ENCODE measurements at places on chromosomes 2 and 18. TPM values are rescaled to one million over a fixed set of nuclear protein-coding genes. Genes with fewer than 3 reads are reported as not detected.

AMMECR1L gene
- 17.4 TPM for total RNA-seq

GNAL gene
- not detected for total RNA-seq

ARHGEF4 gene
- 3.3 TPM for total RNA-seq

HOXD8 gene
- not detected for total RNA-seq

SGO2 gene
- 36.9 TPM for total RNA-seq

PDE11A gene
- total RNA-seq, result 0.10 TPM

- H3K27ac ChIP-seq, result no peak overlapping the region
- H3K4me1 ChIP-seq, result peaks cover 2% of the 10 kb centered on the region
- H3K4me3 ChIP-seq, result no peak overlapping the region
- H3K36me3 ChIP-seq, result peaks cover 32% of the 10 kb centered on the region
- no peak for DNase-seq
- no peaks in the 10 kb centered on the region for H3K27me3 ChIP-seq
These were observed 57.3 kb downstream of the POLR1A start for GRCh38 chr2:86048383-86048701.

- no peak for DNase-seq
- H3K27ac ChIP-seq, result no peak overlapping the region
- no peaks in the 10 kb centered on the region for H3K4me1 ChIP-seq
- H3K4me3 ChIP-seq, result no peak overlapping the region
These were observed 100.3 kb downstream of the DPP10 start for GRCh38 chr2:114542695-114543094.

DNA sequence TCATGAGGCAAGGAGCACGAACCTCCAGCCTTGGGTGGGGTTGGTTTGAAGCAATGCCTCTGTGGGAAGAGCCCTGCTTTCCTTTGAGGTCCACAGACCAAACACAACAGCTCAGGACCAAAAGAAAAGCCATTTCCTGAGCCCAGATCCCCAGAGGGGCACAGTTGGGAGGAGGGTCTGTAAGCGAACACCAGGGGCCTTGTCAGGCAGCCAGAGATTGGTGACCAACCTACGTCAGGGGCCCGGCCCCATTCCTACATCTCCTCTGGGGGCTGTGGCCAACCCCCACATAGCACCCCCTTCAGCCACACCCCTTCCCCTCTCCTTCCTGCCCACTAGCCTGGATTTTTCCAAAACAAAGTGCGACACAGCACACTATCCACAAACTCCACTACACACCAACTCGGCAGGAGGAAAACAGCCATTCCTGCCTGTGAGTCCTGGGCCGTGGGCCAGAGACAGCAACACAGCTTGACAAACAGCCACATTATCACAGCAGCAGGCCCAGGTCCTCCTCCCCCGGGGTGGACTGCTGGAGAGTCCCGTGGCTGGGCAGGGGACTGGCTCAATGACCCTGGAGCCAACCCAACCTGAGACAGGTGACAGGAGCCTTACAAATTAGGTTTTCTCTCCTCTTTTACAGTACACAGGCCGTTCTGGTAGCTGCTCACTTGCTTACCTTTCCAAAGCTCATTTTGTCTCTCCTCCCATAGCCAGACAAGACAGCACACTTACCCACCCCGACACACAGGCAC lies 98.8 kb downstream of the TNS1 start:
- H3K27me3 ChIP-seq, result peaks cover 28% of the 10 kb centered on the region
- DNase-seq, result no peak
- no peak overlapping the region for H3K4me3 ChIP-seq
- no peak overlapping the region for H3K27ac ChIP-seq
- H3K36me3 ChIP-seq, result no peaks in the 10 kb centered on the region
- peaks cover 4% of the 10 kb centered on the region for H3K4me1 ChIP-seq

DNA sequence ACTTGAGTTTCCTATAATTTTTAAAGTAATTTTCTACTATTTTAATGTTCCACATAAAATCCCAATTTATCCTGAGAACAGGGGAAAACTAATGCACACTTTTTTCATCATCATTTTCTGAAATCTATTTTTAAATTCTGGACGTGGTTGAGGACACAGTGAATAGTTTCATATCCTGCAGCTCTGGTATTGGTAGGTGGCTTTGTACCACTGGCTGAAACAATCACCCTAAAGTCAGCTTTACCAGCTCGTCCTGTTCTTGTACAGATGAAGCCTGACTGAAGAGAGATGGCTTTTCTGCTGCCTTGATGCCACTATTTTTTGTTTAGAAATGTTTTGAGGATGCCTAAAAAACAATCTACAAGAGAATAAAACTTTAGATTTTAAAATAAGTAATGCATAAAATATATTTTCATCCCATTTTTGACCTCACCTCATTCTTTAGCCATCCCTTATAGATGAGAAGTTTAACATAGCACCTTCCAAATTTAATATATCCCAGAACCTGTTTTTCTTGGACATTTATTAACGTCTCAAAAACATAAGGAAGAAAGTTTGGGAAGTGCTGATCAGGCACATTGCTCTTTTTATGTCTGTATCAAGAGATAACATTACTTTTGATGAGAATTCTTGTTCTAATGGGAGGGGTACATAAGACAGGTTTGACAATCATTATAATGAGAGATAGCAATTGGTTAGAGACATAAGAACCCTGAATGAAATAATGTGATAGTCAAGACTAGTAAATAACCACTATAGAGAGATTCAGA lies 80.9 kb downstream of the GALNT1 start:
- H3K36me3 ChIP-seq, result peaks cover 36% of the 10 kb centered on the region
- no peak for DNase-seq
- H3K4me3 ChIP-seq, result no peak overlapping the region
- H3K27me3 ChIP-seq, result no peaks in the 10 kb centered on the region

DNA sequence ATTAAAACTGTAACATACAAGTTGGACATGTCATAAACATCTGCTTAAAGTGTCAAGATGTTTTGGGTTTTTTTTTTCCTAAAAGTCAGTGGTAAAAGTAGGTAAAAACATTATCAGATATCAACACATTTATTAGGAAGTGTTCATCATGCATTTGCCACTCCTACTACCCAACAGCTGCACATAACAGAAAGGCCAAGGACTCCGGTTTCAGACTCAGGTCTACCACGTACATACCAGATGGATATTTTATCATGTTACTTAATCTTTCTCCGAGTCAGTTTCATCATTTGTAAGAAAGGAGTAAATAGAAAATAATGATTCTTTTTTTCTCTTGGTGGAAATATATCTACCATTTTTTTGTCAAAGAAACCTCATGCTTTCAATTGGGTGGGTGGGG lies 192.3 kb downstream of the UBE2E3 start:
- H3K4me1 ChIP-seq, result peaks cover 43% of the 10 kb centered on the region
- no peaks in the 10 kb centered on the region for H3K27me3 ChIP-seq

GRCh38 chr2:53490659-53491058 lies 276.9 kb upstream of the CHAC2 start:
- peaks cover 5% of the 10 kb centered on the region for H3K27me3 ChIP-seq
- no peak overlapping the region for H3K4me3 ChIP-seq
- no peaks in the 10 kb centered on the region for H3K4me1 ChIP-seq
- no peak overlapping the region for H3K27ac ChIP-seq
- no peaks in the 10 kb centered on the region for H3K36me3 ChIP-seq

DNA sequence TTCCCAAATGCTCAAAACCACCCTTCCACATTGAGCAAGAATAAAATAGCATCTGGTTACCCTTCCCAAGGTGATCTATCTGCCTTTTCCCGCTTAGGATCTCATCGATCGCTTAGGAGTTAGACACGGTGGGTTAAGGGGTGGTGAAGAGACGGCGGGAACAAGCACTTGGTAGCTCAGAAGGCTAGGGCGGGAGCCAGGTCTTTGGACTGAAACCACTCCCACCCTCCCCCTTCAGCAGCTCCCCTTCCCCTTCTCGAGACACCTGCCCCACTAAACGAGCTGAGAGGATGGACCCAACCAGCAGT lies 513 bp downstream of the THOC1 start:
- H3K27me3 ChIP-seq, result no peaks in the 10 kb centered on the region
- H3K4me3 ChIP-seq, result peak overlapping the region; percentile 95
- H3K27ac ChIP-seq, result peak overlapping the region; percentile 99
- H3K4me1 ChIP-seq, result peaks cover 27% of the 10 kb centered on the region

DNA sequence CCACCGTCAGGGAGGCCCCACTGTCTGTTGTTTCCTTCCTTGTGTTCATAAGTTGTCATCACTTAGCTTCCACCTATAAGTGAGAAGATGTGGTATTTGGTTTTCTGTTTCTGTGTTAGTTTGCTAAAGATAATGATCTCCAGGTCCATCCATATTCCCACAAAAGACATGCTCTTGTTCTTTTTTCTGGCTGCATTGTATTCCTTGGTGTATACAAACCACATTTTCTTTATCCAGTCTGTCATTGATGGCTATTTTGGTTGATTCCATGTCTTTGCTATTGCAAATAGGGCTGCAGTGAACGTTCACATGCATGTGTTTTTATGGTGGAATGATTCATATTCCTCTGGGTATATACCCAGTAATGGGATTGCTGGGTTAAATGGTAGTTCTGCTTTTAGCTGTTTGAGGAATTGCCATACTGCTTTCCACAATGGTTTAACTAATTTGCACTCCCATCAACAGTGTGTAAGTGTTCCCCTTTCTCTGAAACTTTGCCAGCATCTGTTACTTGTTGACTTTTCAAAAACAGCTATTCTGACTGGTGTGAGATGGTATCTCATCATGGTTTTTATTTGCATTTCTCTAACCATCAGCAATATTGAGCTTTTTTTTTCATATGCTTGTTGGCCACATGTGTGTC lies 156.6 kb upstream of the NOSTRIN start:
- H3K36me3 ChIP-seq, result peaks cover 28% of the 10 kb centered on the region
- DNase-seq, result no peak
- peaks cover 25% of the 10 kb centered on the region for H3K4me1 ChIP-seq
- H3K4me3 ChIP-seq, result no peak overlapping the region
- H3K27me3 ChIP-seq, result no peaks in the 10 kb centered on the region

- peaks cover 17% of the 10 kb centered on the region for H3K27me3 ChIP-seq
- H3K4me1 ChIP-seq, result no peaks in the 10 kb centered on the region
- H3K4me3 ChIP-seq, result no peak overlapping the region
- no peaks in the 10 kb centered on the region for H3K36me3 ChIP-seq
These were observed 83.5 kb upstream of the SKOR2 start for GRCh38 chr18:47334966-47335365.
